NCI-H510A treated with DMSO at 0.1 percent for 48 hours (cell line): ENCODE measurements at places on chromosomes 7 and 10.

DNA sequence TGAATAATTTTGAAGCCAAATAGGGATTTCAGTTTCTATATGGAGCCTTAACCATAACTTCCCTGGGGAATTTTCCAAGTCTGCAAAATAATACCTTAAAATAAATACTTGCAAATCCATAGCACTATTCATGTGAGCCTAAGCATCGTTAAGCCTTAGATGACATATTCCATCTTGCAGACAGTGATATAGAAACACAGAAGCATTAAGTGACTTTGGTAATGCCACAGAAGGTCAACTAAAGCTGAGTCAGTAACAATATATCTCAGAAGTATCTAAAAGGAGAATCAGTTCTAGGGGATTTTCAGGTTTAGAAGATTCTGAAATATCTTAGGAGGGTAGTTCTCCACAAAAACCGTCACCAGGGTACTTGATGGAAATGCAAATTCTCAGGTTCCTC, 163.4 kb upstream of the COL1A2 start:
- DNase-seq = no peak

DNA sequence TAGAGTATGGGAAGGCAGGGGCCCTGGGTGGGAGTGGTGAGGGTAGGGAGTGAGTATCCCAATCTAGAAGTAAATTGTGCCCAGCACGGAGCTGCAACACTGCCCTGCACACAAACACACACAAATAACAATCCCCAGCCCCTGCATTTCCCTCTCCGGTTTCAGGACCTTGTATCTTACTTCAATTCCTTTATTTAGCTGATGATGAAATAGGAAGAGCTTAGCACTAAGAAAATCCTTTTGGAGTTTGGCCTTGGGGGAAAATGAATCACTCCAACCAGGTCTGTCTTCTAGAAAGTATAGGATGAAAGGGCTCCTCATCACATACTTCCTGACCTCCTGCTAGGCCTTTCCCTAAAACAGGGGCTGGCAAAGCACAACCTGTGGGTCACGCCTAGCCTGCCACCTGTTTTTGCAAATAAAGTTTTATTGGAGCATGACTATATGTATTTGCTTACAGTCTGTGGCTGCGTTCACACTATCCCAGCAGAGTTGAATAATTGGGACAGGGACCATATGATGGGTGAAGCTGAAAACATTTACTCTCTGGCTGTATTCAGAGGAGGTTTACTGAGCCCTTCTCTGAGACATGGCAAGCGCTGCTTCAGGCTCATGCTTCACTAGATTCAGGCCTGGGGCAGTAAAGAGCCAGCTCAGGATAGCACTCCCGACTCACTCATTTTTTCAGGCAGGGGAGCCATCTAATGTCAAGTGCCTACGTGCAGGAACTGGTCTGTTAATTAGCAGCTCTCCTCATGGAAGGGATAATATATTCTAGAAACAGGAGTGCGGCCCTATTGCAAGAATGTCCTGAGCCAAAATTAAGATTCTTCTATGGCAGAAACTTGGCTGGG, 111.0 kb downstream of the EGFR start:
- DNase-seq = peak; percentile 47

- DNase-seq = no peak
Measured at GRCh38 chr10:88299787-88300186, 283.3 kb downstream of the RNLS start.

- DNase-seq = no peak
Measured at GRCh38 chr10:86440874-86441843, 74.6 kb upstream of the GRID1 start.

GRCh38 chr7:51043461-51043860, 260.8 kb upstream of the GRB10 start:
- no peak for DNase-seq

DNA sequence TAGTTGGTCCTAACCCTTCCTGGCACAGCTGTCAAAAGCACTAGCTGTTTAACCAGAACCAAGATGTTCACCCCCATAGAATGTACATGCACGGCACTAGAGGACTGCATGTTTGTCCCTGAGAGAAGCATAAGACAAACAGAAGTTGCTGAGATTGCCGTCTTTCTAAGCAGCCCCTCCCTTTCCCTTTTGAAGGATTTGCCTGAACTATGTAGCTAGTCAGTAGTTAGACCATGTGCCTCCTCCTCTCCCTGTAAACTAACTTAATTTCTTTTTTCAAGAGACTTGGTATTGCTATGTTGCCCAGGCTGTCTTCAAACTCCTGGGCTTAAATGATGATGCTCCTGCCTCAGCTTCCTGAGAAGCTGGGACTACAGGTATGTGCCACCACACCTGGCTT, 40.7 kb downstream of the TBC1D12 start:
- DNase-seq = no peak

DNA sequence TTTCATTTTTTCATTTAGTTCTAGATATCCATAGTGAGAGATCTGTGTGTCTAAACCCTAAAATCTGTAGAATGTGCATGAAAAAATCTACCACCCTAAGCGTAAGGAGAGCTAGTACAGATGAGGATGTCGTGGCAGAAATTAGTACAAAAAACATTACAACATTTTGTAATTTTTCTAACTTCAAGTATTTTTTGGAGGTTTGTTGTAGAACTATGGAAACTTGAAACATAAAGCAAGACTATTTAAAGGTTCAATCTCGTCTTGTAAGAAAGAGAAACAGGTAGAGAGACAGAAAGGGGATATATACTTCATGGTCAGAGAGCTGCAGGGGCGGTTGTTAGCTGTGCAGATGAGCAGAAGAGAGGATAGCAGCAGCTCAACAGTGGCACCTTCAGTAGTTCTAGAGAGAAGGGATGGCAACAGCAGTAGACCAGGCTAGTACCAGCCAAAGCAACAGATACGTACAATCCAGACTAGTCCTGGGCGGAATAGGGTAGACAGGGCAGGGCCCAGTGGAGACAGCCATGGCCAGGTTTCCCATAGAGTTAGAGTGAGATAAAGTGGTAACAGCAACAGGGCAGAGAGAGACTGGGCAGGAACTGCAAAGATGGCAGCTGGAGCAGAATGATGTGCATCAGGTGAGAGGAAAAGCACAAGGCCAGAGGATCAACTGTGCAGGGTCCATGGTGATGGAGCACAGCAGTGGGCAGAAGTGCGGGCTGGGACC, 145.2 kb downstream of the FRMD4A start:
- peak; percentile 53 for DNase-seq

DNA sequence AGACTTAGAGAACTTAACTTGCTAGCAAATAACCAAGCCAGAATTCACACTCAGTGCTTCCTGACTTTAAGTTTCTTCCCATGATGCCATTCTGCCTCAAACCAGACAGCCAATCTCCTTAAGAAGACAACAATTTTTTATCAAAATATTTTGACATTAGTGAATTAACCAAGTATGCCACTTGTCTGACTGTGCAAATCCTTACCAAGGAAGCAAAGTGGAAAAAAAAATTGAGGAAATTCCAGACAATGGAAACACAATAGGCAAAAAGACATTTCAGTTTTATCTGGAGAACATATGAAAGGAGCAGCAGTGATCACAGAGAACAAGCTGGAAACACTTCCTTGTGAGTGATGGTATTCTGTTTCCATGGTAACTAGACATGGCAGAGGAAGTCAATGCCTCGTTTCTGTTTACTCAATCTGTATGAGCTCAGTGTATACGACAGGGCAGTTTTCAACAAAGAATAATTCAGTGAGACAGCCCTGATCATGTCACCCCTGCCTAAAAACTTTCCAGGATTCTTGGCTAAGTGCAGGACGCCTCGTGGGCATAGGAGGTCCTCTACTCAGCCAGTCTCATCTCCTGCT, 114.2 kb downstream of the DYNC1I1 start:
- peak; percentile 32 for DNase-seq

GRCh38 chr7:305410-306151, 15.6 kb downstream of the FOXL3 start:
- no peak for DNase-seq

DNA sequence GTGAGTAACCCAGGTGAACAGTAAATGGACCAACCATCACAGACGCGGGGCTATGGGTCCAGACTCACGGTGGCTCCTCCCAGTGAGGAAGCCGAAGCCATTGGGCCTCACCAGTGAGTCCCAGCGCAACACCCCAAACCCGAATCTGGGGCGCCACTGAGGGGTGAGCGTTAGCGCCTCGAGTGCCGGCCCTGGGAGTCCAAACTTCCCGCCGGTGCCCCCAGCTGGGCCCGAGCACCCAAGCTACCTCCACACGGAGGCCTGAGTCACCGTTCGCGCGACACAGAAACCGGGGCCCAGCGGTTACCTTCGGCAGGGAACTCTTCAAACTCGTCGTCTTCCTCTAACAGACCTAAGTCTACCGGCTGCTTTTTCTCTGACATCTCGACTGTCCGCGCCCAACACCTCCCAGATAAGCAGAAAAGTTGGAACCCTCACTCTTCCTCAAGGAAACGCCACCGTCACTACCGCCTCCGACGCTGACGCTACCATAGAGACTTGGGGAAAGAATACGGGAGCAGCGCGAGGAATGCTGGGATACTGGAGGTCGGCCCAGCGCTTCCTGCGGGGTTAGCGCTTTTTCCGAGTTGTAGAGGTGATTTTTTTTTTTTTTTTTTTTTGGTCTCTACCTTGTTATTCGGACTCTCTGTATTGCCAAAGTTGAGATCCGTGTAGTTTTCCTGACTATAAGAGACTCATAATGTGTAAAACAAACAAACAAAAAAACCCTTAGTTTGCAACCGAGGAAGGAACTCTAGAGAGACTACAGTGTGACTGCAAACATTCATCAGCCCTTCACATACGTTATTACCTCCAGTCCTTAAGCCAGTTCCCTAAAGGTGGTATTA, at the start of gene SEM1:
TSS of gene SEM1 (minus strand) at position 466 of the 848 bp plus-strand sequence. CDS start at position 383, 83 bp downstream.
- peak; percentile 67 for DNase-seq

GRCh38 chr7:3648276-3648675, 347.2 kb downstream of the SDK1 start:
- DNase-seq = no peak

- DNase-seq = no peak
Measured at GRCh38 chr10:52071814-52072213, 242.3 kb upstream of the DKK1 start.

GRCh38 chr7:38351601-38352000, 78.2 kb upstream of the TARP start:
- DNase-seq = no peak

- DNase-seq = no peak
Measured at GRCh38 chr10:92110039-92110794, 180.7 kb downstream of the CPEB3 start.

DNA sequence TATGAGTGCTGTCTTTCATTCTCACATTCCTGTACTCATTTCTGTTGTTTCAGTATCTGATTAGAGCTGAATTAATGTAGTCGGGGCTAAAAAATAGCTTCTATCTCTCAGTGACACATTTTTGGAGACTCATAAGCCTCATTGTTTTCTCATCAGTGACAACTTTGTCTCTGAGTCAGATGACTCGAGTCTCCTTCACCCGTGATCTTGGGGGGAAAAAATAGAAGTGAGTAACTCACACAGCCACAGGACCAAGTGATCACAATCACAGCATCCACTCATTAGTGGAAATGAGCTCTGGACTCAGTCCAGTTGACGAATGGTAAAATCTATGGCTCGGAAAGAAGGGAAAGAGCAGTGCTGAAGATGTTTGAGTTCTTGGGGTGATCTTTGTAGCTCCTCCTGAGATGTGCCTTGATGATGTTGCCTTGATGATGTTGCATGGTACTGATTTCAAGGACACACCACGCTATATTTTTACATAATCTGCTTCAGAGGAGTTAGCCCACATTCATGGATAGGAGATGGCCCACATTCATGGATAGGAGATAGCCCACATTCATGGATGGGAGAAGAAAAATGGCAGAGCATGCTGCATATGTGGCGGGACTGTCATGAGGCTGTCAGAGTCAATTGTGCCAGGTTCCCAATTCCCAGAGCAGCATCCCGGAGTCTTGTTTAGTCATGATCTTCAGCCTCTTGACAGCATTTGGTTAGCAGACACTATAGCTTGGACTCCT, 214.7 kb downstream of the CELF2 start:
- no peak for DNase-seq

DNA sequence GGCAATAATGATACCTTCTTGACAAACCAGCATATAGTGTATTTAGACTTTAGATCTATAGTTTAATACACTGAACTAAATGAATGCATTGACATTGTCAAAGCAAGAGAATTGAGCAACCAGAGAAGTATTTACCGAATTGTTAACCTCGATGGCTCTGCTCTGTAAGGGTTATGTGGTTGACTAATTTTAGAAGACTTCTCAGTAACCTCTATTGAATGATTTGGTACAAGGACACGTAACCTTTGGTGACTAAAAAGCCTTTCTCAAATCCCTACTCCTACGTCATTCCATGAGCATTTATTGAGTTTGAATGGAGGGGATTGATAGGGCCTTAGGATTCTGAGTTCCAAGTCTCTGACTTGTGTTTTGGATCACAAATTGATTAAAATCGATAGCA, 67.6 kb downstream of the MDFIC start:
- DNase-seq = no peak

DNA sequence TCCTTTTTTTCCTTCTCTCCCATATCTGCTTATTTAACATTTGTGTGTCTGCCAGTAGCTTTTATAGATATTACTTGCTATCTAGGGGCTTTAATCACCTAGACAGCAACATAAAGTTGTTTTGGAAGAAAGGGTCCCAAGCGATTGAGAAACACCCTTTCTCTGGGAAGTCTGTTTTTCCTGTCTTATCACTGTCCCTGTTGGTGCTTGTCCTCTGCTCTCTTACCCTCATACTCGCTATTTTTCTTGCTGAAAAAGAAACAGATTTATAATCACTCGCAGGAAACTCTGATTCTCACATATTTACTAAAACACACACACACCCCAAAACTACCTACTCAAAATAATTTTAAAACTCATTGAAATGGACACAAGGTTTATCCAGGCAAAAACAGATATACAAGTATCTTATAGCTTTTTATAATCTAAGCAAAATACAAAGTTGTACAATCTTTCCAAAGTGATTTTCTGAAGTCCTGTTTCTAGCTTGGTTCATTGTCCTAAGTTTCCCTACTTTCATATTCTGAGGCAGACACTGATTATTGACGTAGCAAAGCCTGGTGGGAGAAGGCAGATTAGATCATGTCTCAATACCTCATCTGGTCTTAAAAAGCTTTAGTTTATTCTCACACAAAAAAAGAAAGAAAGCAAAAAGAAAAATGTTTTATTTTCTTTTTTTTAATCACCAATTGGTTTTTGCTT, 157.3 kb downstream of the CACNA2D1 start:
- DNase-seq = no peak

DNA sequence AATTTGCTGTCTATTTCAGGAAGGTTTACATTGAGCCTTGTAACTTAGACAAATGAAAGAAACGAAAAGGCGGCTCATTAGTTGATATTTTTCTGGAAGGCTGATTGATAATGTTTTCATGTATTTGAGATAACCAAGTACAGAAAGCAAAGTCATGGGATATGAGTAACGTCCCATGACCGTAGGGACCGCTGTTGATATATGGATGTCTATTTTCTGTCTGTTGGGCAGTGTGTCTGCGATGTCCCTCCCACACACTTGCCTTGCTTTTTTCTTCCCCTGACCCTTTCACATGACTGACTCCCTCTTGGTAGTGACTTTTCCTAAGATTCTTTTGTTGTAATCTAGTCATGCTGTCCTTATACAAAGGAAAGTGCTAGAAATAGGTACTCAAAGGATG, 57.0 kb upstream of the GPR158 start:
- no peak for DNase-seq

GRCh38 chr7:55555160-55555559, 17.1 kb downstream of the VOPP1 start:
- no peak for DNase-seq
